ENCODE measurements at places on chromosomes 6 and 20.

GRCh38 chr20:25090492-25091429 is 8.8 kb upstream of the VSX1 start:
- DNase-seq, result no peak

GRCh38 chr6:41693281-41694240 is 41.8 kb downstream of the TFEB start:
- no peak for DNase-seq

- no peak for DNase-seq
Observed at GRCh38 chr6:87784690-87785089, 82.7 kb upstream of the AKIRIN2 start.

DNA sequence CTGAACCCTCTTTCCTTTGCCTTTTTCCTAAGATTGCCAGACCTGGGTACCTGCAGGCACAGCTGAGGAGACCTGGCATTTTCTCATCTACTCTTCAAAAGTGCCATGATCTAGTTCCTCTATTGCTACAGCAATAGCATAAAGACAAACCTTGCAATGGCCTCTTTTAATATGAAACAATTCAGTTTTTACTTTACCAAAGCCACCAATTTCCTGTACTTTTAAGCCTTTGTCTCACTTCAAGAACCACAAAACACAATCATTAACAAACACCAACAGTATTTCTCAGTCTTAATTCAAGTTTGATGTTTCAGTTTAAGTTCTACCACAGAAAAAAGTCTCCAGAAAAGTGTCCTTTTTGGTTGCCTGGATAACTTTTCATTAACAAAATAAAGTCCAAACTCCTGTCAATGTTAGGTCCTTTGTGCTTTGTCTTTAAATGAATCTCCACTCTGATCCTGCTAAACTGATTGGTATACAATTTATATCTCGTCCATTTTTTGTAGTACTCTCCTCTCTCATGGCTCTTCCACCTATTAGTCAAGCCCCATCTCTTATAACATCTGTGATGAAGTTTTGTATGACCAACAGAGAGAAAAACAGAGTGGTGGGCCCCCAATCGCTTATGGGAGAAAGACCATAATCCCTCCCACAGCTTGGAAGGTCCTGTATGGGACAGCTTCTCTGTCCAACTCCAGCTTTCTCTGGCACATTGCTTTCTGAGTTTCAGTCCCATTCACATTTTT is 50.5 kb upstream of the THEMIS start:
- no peak for DNase-seq

DNA sequence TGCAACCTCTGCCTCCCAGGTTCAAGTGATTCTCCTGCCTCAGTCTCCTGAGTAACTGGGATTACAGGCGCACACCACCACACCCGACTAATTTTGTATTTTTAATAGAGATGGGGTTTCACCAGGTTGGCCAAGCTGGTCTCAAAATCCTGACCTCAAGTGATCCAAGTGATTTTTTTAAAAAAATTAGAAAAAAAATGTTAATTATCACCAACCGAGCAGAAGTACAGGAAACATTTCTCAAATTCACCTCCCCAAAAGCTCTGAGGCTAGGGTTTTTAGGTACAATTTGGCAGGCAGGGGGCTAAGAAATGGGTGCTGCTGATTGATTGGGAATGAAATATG is 14.9 kb upstream of the SLC22A16 start:
- no peak for DNase-seq

GRCh38 chr6:128029826-128030225 is 129.0 kb upstream of the THEMIS start:
- DNase-seq, result no peak

- DNase-seq, result no peak
Observed at GRCh38 chr20:31759836-31760518, 20.9 kb downstream of the TPX2 start.

Measured in RKO (cell line).